Suprapubic skin (tissue), 4 donors: ENCODE measurements at places on chromosomes 13 and 19. TPM values are rescaled to one million over a fixed set of nuclear protein-coding genes. Genes with fewer than 3 reads are reported as not detected.

DNA sequence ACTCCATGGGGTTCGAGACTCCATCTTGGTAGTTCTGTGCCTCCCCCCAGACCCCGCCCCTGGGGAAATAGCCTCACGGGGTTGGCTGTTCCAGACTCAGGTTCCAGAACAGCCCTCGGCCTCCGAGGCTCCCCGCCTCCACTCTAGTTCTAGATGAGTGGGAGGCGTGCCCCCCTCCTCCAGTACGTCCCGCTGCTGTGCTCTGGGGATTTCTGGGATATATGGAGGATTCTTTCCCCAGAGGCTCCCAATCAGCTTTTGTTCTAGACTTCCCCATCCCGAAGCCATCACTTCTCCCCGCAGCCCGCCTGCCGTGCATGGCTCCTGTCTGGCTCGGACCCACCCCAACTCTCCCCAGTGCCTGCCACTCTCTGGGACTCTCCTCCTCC is 1.9 kb upstream of the CACNG7 start:
- no peak for DNase-seq

- no peak for DNase-seq
Measured at GRCh38 chr13:58476206-58476918, 844.8 kb downstream of the PCDH17 start.

DNA sequence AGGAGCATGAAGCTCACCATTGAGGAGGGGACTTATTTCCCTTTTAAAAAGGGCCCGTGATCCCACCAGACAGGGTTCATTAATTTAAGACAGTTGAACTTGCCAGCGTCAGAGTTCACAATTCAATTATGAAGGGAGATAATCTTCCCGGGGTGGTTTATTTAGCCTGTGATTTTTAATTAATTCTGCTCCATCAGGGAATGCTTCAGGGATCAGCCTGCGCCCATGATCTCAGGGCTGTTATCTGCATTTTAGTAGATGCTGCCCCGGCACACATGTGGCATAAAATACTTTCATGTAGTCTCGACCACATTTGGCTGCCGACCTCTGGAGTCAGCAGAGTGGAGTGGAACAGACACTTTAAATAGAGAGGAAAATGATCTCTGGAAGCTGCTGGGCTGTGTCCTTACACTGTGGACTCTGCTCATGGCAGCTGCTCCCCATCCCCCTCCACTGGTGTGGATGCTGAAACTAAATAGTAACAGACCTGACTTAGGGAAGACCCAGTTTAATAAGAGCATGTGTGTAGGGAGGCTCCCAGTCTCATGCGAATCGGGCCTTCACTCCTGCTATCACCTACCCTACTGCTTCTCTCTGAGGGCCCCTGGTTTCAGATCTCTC is 256.9 kb downstream of the TEX29 start:
- DNase-seq: no peak

DNA sequence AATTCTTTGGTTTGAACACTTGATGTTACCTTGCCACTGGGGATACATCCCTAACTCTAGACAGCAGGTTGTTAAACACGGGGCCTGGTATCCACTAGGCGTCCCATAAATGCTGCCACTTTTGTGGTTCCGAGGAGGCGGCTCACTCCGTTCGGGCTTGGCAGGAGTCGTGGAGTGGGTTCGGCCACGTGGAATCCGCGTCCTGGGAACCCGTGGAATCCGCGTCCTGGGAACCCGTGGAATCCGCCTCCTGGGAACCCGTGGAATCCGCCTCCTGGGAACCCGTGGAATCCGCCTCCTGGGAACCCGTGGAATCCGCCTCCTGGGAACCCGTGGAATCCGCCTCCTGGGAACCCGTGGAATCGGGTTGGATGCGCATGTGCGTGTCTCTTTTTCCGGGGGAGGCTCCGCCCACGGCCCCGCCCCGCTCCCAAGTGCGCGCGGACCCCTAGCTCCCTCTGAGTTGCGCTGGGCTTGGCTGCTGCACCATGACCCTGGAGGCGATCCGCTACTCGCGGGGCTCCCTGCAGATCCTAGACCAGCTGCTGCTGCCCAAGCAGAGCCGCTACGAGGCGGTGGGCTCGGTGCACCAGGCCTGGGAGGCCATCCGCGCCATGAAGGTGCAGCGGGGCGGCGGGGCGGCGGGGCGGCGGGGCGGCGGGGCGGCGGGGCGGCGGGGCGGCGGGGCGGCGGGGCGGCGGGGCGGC is at the start of gene MRI1:
Gene MRI1, plus strand, starts transcription at position 422 of the 707 bp plus-strand sequence. Its CDS starts 67 bp downstream, at position 489.
- peak; percentile 89 for DNase-seq

GRCh38 chr19:7288131-7288530 is 6.1 kb downstream of the INSR start:
- DNase-seq: no peak

GRCh38 chr13:28579736-28580135 is 79.2 kb upstream of the POMP start:
- no peak for DNase-seq

DNA sequence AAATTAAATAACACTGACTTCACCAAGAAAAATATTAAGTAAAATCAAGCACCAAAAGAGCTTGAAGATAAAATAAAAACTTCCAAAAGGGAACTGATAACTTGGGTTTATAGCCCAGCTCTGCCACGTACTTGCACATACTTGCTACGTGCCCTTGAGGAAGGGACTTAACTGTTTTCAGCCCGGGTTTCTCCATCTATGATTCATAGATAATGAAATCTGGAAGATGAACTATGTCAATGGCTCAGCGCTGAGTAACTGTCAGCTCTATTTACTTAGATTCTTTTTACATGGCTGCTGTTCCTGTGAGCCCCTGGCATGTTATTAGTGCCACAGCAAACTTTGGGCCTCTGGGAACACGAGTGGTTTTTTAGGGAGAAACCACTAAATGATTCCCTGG is 9.6 kb upstream of the ZC3H13 start:
- DNase-seq: no peak

Gene ZNF564
- total RNA-seq: 7.4 TPM

Gene ZNF99
- total RNA-seq: 0.24 TPM

- no peak for DNase-seq
Measured at GRCh38 chr19:44308011-44308410, 3.2 kb upstream of the ZNF235 start.

DNA sequence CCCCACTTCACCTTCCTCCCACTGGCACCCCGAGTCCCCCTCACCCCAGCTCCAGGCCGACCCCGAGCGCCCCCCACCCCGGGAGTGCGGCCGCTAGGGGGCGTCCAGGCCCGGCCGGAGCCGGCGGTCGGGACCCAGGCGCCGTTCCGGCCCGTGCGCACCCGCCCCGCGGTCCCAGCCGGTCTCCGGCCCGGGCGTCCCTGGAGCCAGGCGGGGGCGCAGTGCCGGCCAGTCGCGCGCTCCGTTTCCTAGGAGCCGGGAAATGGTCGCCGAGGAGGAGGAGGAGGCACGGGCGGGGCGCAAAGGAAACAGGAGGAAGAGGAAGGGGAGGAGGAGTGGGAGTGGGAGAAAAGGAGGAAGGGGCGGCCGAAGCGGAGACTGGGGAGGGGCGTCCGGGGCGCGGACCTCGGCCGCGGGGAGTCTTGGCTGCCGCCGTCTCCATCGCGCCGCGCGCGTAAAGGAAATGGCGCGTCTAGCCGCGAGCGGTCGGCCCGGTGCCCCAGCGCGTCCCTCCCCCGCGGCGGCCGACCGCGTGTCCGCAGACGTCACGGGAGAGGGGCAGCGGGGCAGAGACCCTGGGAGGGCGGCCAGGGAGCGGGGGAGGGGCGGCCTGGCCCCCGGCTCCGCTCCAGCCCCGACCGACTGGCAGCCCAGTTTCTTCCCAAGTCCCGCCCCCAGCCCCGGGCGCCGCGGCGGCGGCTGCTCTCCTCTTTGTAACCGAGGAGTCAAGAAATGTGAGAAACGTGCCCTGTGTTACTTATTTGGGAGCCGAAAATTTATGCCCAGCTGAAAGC is 1.1 kb upstream of the KCTD15 start:
- no peak for DNase-seq

- DNase-seq: peak; percentile 87
Measured at GRCh38 chr19:4851551-4852290, 15.7 kb downstream of the PLIN3 start.

- DNase-seq: no peak
Measured at GRCh38 chr13:92054389-92054788, 656.0 kb downstream of the GPC5 start.

- no peak for DNase-seq
Measured at GRCh38 chr13:110575322-110576069, 14.0 kb upstream of the RAB20 start.

GRCh38 chr13:30120133-30120822 is 187.1 kb downstream of the KATNAL1 start:
- no peak for DNase-seq

- no peak for DNase-seq
Measured at GRCh38 chr19:16394681-16395375, 70.2 kb downstream of the KLF2 start.

- DNase-seq: no peak
Measured at GRCh38 chr13:34914416-34914815, 27.7 kb upstream of the NBEA start.

GRCh38 chr19:5296021-5296420 is 44.6 kb downstream of the PTPRS start:
- no peak for DNase-seq

Gene TGFBR3L
- not detected for total RNA-seq

Gene CACNG6
- total RNA-seq: not detected

DNA sequence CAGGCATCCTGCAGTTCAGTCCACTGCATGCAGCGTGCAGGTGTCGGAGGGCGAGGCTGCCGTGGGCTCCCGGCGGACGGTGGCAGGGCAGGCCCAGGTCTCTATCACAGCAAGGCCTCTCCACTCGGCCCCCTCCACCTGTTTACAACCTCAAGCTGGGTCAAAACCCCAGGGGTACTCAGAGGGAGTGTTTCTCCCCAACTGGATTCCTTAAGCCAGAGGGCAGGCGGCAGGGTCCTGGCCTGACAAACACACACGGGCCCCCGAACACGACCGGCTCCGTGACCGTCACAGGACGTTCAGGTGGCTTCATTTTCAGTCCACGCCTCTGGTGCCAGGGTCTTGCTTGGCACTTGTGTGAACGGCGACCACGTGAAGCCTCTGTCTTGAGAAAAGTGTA is 23.5 kb downstream of the RASA3 start:
- DNase-seq: no peak

GRCh38 chr13:66635526-66635925 is 594.6 kb downstream of the PCDH9 start:
- no peak for DNase-seq

DNA sequence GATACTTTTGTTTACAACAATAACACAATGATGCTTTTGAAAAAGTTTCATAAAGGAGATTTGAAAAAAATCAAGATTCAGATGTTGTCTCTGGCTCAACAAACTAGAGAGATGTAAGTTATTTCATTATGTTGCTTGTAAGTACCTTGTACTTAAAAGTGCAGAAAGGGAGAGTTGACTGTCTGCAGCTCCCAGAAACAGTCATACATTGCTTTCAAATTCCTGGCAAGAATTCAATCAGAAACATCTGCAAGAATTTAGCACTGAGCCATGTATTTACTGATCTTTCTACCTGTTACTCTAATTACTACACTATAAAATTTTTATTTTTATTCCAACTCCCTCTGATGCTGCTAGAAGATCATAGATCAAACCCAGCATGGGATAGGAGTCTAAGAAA is 1261.3 kb upstream of the SPRY2 start:
- DNase-seq: no peak

Gene RFPL4A
- not detected for total RNA-seq

Gene FOXA3
- total RNA-seq: not detected

Gene ZBTB32
- not detected for total RNA-seq

- DNase-seq: no peak
Measured at GRCh38 chr13:25177012-25177411, 4.9 kb upstream of the AMER2 start.

DNA sequence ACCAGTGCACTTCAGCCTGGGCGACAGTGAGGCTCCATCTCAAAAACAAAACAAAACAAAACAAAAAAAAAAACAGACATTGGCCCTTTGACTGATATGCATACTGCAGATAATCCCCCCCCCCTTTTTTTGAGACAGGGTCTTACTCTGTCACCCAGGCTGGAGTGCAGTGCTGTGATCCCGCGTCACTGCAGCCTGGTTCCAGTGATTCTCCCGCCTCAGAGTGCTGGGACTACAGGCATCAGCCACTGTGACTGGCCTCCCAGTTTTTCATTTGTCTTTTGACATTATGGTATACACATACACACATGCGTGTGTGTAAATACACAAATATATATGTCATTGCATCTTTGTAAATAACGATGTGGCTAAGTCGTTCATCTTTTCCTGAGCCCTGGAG is 61.8 kb downstream of the ATP11A start:
- no peak for DNase-seq

GRCh38 chr19:6811906-6812305 is 39.4 kb downstream of the VAV1 start:
- DNase-seq: no peak

Gene URAD
- total RNA-seq: not detected

DNA sequence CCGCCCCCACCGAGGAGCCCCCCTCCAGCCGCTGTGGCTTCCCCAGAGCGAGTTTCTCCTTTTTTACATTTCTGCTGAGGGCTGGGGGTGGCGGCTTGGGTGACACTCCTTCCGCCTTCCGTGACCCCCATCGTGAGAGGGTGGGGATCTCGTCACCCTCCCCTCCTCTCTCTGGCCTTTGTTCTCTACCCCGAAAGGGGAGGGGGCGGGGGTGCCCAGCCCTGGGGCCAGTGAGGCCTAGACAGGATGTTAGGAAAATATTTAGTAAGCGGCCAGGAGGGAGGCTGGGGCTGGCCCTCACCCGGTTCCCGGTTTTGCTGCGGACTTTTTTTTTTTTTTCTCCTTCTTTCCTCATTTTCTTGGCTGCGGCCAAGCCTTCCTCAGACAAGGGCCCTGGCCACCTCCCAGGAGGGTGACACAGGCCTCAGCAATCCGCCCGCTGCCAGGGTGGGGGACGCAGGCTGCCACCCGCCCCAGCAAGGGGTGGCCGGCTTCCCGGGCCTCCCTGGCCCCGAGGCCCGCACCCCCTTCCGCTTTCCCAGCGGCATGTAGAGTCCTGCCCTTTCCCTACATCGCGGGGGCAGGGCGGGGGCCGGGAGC is 3.9 kb downstream of the MIDN start:
- DNase-seq: peak; percentile 95

- no peak for DNase-seq
Measured at GRCh38 chr19:17070421-17070820, 4.8 kb downstream of the HAUS8 start.

DNA sequence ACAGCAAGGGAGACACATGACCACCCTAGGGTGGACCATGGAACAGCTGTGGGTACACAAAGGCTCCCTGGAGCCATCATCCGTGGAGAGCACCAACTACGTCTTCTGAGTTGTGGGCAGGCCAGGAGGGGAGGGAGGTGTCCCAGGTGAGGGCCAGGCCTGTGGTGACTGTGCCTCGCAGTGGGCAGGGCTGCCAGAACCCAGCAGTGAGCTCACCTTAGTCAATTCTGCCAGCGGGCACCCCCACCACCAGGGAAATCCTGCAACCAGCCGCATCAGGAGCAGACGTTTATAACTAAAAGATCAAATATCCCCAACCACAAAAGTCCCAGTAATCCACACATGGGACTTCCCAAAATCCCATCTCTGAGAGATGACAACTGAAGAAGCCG is 19.6 kb downstream of the ELL start:
- DNase-seq: no peak
